Activated CD4-positive, alpha-beta T cell treated with anti-CD3 and anti-CD28 coated beads for 24 hours (primary cell): ENCODE measurements at places on chromosomes 4 and X.

GRCh38 chr4:164924670-164925238 lies 47.8 kb downstream of the APELA start:
- no peak for DNase-seq

DNA sequence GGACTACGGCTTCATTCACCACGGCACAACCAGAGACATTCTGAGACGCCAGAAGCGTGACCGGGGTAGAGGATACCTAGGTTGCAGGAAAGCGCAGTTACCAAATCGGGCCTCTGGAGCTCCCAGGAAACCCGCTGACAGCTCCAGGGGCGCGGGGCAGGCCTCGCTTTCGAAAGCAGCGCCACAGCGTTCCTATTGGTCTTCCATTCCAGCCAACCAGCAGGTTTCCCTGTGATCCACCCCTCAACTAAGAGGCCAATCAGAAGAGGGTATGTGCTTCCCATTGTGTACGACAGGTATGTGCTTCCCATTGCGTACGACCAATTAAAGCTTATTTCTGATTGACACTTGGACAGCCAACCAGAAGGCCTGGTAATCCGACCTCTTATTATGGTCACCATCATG lies 14.9 kb downstream of the SNX12 start:
- DNase-seq: no peak

DNA sequence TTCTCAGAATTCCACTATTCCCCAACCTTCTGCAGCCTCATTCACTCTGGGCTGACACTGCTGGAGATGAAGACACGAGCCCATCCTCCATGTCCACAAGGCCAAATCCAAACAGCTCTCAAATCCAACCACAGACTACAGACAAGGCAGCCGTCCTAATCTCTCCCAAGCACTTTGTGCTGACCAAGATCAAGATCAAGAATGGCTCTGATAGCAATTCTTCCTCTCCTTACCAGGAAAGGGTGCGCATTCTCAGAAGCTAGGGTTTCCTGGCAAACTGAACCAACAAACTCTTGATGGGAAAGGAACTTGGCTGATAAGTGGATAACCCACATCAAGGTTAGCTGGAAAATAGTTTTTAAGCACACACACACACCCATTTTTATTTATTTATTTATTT lies 26.5 kb downstream of the RELL1 start:
- DNase-seq: no peak

- no peak for DNase-seq
Observed at GRCh38 chr4:124276461-124276860, 436.1 kb downstream of the ANKRD50 start.

DNA sequence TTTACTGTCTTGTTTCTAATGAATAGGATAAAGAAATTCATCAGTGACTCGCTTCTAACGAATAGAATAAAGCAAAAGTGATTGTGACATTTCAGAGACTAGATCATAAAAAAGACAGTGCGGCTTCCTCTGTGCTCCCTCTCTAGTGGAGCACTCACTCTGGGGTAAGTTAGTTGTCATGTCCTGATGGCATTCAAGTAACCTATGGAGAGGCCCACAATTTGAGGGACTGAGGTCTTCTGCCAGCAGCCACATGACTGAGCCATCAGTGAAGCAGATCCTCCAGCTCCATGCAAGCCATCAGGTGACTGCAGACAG lies 72.4 kb downstream of the YIPF6 start:
- no peak for DNase-seq

GRCh38 chrX:66015900-66016689 lies 23.8 kb downstream of the VSIG4 start:
- DNase-seq: no peak

DNA sequence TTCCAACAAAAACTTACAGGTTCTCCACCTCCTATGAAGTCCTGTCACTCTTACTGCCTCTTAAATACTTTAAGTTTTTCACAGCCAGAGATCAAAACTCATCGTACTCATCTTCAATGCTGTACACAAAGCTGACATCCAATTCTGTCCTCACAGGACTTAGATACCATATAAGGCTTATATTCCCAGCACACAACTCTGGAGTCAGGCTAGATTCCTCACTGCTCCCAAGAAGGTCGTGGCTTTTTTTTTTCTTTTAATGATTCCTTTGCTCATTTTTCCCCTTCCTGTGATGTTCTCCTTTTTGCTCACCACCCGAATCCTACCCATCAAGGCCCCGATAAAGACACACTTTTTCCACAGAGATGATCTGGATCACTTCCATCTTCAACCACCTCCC lies 914 bp downstream of the TRAPPC2 start:
- no peak for DNase-seq

GRCh38 chrX:123818243-123818642 lies 41.6 kb upstream of the XIAP start:
- DNase-seq: no peak
